Peyer's patch (tissue), 4 donors: ENCODE measurements at places on chromosomes 11 and 22. TPM values are rescaled to one million over a fixed set of nuclear protein-coding genes. Genes with fewer than 3 reads are reported as not detected.

GRCh38 chr22:22578702-22579424, 19.8 kb upstream of the PRAME start:
- no peak for DNase-seq

- peak; percentile 85 for DNase-seq
These were observed 5.0 kb downstream of the PDGFB start for GRCh38 chr22:39239561-39240423.

- DNase-seq, result no peak
These were observed 10.0 kb upstream of the SLC25A17 start for GRCh38 chr22:40829131-40829530.

DNA sequence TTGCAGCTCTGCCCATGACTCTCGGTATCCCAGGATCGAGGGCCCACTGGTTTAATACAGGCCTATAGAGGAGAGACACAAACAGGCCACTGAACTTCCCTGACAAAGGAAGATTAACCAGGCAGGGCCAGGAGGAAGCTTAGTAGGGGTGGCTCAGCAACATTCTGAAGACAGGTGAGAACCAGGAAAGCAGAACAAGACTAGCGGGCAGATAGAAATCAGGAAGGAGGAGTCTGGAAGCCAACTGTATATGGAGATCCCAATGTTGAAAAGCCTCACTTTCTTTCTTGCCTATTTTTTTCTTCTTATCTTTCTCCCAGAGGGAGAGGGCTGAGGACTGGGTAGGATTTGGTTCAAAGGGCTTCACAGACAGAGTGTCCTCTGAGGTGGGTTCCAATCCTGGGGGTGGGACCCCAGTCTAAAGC, 5.4 kb downstream of the PI4KA start:
- peak; percentile 6 for DNase-seq

GRM5 gene
- not detected for total RNA-seq

SNX32 gene
- total RNA-seq, result 1.7 TPM
